Camera-type eye (tissue), 1 donor: ENCODE measurements at places on chromosomes 11 and 22. TPM values are rescaled to one million over a fixed set of nuclear protein-coding genes. Genes with fewer than 3 reads are reported as not detected.

Gene FOLH1
- total RNA-seq, result 11.5 TPM

Gene RFPL1
- not detected for total RNA-seq

Gene OR8K3
- total RNA-seq, result not detected

Gene MPPED2
- total RNA-seq, result 142 TPM

Gene SIK2
- 36.3 TPM for total RNA-seq

Gene FIBIN
- total RNA-seq, result 22.3 TPM

Gene SLC39A13
- 52.1 TPM for total RNA-seq

Gene CTSW
- 0.77 TPM for total RNA-seq

Gene SLC6A5
- total RNA-seq, result 0.99 TPM

Gene ABTB2
- total RNA-seq, result 17.5 TPM

Gene SNX32
- total RNA-seq, result 3.1 TPM

Gene ZW10
- total RNA-seq, result 25.2 TPM

Gene ST14
- total RNA-seq, result 3.8 TPM

Gene MISFA
- total RNA-seq, result 1.5 TPM

Gene SAA4
- not detected for total RNA-seq

Gene GPHA2
- not detected for total RNA-seq

Gene C11orf91
- total RNA-seq, result not detected

Gene CABP4
- 6.3 TPM for total RNA-seq

Gene JAML
- 3.3 TPM for total RNA-seq

Gene IFTAP
- 76.2 TPM for total RNA-seq

Gene SLCO2B1
- 9.3 TPM for total RNA-seq
